ENCODE measurements at places on chromosomes 16 and 17.

- DNase-seq: no peak
Measured at GRCh38 chr16:72091217-72091616, 2.2 kb downstream of the TXNL4B start.

- peak; percentile 84 for DNase-seq
Measured at GRCh38 chr17:67629971-67630320, 87.8 kb upstream of the NOL11 start.

DNA sequence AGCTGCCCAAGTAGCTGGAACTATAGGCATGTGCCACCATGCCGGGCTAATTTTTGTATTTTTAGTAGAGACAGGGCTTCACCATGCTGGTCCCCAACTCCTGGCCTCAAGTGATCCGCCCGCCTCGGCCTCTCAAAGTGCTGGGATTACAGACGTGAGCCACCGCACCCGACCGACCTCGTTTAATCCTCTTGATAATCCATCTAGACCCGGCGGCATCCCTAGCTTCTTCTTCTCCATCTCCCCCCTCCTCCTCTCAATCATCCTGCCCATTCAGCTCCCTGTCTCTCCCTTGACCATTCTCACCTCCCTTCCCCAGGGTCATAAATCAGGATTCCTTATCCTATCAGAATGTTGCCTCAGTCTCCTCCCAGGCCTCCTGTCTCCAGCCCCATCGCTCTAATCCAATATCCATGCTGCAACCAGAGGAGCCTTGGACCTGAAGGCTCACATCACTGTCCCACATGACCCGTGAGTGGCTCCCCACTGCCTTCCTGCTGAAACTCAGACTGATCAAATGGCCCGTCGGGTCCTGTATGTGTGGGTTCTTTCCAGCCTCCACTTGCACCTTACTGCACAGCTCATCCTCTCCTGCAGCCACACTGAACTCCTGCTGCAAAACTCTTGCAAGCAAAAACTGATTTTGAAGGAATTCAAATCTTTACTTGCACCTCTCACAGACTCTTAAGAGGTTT lies 74.1 kb upstream of the CDH5 start:
- DNase-seq: no peak

- no peak for DNase-seq
Measured at GRCh38 chr17:69947027-69947759, 127.8 kb upstream of the KCNJ16 start.

DNA sequence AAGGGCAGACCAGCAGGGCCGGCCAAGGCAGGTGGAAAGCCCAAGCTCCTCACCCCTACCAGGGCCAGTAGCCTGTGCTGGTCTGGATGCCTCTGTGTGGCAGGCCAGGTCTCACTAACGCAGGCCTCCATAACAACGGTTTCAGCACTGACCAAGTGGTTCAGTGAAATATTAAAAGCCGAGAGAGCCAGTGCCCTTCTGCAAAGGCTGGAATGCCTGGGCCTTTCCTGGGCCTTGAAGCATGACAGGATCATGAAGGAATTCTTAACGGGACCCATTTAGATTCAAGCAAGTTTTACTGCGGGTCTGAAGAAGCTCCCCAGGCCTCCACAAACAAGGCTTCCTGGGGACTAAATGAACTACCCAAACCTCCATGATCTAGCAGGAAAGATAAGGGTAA lies 16.3 kb downstream of the ADAD2 start:
- DNase-seq: no peak

DNA sequence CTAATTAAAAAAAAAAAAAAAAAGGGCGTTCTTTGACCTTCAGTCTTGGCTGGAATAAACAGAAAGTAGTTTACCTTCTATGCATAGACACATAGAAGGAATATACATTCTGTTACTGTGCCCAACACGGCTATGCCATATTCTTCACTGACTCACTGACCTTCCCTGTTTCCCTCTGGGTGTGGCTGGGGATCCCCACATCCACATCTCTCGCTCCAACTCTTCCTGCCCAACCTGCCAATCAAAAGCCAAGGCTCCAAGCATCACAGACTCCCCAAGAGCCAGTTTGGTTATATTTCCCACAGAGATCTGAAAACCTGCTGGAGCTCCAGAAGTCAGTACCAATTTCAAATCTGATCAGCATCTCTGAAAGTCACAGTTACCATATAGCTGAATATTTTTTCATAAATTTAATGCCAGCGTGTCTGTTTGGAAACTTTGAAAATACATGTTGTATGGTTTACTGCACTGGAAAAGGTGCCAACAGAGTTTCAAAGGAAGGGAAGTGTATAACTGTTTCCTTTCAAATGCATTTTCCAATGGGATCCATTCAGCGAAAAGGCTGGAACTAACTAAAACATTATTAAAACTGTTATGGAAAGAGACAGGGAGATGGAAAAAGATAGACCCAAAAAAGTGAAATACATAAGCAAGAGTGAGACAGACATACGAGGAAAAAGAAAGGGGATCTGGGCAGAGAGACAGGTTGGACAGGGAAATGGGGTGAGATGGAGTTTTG lies 91.8 kb downstream of the SMG6 start:
- DNase-seq: no peak
